Trophoblast cell (in vitro differentiated cells and primary cell): ENCODE measurements at places on chromosomes 1 and 21.

DNA sequence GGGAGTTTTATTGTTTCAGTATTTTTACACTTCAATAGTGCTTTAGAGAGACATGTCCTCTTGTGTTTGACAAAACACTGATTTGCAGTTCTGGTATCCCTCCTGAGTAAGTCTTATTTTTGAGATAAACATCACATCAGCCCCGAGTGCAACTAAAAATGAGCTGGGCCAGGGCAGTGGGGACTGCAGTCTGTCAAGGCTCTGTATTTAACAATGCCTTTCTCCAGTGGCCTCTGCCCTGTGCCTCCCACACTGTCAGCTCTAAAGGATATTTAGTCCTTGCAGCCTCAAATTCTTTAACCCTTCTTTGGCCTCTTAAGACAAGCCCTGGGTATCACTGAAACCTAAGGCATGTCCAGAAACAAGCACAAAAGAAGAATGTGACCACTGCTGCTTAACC lies 160.6 kb downstream of the ST6GALNAC5 start:
- DNase-seq, result no peak

GRCh38 chr1:38997901-38998190 lies 6.8 kb downstream of the AKIRIN1 start:
- no peak for DNase-seq

DNA sequence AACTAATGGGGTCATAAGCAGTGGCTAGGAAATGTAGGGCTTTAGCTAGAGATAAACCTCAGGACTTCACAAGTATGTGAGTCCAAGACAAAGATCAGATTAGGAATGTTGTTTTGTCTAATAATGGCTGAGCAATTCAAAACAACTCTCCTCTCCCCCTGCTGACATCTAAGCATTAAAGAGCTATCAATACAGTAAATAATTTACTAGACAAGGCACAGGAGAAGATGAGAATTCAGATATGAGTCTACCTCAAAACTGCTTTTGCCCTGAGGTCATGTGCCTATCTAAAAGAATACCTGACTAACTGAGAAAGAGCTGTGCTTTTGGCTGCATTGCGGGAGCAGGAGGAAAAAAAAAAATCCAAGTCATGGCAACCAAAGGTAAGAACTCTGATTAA lies 86.8 kb downstream of the SPATA17 start:
- peak; percentile 97 for DNase-seq

DNA sequence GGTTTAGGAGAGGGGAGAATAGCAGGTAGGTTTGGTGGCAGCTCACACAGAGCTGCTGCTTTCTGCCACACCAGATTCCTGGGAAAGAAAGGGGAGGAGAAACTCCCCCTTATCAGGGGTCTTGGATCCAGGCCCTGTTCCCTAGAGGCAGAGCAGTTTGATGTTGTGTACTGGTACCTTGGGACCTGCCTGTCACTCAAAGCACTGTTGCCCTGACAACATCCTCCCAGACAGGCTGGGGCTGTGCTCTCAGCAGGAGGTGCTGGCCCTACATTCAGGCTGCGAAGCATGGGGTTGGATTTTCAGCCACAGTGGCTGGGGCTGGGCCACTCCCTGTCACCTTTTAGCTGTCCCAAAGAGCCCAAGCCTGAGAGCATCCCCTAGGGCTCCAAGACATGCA lies 188.0 kb downstream of the GRIK3 start:
- no peak for DNase-seq

GRCh38 chr1:202805886-202806844 lies 2.1 kb downstream of the KDM5B start:
- DNase-seq, result no peak

DNA sequence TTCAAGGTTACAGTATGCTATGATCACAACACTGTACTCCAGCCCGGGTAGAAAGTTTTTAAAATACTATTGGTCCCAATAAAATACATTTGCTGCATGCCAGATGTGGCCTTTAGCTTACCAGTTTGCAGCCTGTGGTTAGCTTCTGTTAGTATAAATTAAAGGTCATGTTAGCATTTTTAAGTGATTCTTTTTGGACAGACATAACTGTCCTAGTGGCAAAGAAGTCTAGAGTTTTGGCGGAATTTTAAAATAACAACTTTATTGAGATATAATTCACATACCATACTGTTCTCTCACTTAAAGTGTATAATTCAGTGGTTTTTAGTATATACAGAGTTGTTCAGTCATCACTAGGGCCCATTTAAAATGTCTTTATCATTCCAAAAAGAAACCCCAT lies 24.3 kb upstream of the TMEM39B start:
- no peak for DNase-seq

GRCh38 chr1:21670059-21670881 lies 1.1 kb upstream of the RAP1GAP start:
- no peak for DNase-seq

DNA sequence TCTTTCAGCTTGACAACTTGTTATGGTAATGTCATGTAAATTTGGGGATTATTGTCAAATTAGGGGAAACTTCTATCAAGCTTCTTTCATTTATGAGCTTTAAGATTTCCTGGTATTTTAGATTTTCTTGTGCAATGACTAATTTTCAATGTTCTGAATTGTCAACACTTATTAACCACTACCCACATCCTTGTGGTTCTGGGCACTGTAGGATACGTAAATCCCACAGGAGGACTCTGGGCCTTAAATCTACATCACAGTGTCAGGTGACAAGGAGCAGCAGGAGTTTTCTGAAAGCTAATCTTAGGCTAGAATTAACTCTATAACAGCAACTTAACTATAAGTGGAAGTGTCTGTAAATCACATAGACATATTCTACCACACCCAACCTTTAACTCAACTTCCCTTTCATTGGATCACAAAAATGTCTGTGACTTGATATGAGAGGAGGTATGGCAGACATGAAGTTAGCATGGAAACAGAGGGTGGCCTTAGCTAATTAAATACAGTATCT lies 397.7 kb downstream of the HLX start:
- DNase-seq, result no peak

GRCh38 chr1:31593770-31594632 lies 17.7 kb downstream of the TINAGL1 start:
- DNase-seq, result peak; percentile 70

GRCh38 chr1:161244888-161245287 lies 6.9 kb upstream of the NR1I3 start:
- no peak for DNase-seq

DNA sequence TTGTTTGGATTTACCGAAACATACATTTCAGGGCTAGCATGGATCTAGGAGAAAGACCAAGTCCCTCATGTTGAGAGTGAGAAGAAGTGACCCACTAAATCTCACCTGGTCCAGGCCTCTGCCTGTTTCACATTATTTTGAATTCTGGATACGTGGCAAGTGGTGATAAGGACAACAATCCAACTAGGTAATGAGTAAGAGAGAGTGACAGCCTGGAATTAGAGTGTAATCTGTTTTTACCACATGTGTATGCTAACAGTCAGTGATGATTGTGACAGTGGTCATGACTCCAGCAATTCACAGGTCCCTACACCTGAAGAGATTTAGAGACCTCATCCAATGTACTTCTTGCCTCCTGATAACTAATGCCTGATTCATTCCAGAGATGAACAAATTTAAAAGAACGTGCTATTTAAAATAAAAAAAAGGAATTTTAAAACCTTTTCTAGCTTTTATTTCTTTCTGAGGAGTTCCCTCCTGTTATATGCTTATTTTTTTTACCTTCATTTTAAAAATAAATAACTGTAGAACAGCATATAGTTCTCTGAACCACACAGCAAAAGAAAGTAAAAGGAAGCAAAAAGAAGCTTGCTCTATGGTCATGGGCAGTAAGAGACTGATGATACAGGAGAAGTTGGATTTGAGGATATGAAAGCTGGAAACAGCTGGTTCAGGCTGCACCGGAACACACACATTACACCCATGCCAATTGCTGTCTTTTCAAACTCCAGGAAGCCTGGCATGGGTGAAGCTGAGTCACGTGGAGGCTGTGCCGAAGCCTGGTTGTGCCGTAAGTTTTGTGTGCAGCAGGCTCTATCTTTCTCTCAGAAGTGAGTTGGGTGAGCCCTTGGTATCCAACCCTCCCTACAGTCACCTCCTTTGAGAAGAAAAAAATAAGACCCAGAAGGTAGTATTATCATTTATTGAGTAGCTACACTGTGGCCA lies 14.7 kb downstream of the C1orf116 start:
- no peak for DNase-seq

DNA sequence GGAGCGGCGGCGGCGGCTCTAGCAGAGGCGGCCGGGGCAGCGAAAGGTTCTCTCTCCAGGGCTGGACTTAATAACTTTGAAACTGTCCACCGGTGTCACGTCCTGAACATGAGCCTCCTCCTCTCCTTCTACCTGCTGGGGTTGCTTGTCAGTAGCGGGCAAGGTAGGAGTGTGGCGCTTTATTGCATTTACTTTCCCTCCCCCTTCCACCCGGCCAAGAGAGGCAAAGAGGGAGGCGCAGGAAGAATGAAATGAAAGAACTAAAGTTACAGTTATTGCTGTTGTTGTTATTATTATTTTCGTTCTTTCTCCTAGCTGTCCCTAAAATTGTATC lies 214 bp downstream of the NCAM2 start:
- DNase-seq, result no peak

GRCh38 chr1:185819798-185820197 lies 85.6 kb downstream of the HMCN1 start:
- DNase-seq, result no peak

DNA sequence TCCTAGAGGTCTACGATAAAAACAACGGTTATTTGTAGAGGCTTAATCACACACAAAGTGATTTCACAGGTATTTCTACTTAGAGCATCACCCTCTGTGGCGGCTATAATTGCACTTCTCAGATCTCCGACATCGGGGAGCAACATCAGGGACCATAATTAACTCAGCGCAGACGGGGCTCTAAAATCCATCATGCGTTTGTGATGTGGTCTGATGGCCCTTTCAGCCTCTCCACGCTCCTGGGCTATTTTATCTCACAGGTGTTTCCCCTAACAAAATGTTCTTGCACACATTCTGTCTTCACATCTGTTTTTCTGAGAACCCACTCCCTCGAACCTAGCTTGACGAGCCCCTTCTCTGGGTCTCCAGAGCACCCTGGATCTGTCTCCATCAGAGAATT lies 146.3 kb upstream of the DUSP10 start:
- DNase-seq, result no peak

DNA sequence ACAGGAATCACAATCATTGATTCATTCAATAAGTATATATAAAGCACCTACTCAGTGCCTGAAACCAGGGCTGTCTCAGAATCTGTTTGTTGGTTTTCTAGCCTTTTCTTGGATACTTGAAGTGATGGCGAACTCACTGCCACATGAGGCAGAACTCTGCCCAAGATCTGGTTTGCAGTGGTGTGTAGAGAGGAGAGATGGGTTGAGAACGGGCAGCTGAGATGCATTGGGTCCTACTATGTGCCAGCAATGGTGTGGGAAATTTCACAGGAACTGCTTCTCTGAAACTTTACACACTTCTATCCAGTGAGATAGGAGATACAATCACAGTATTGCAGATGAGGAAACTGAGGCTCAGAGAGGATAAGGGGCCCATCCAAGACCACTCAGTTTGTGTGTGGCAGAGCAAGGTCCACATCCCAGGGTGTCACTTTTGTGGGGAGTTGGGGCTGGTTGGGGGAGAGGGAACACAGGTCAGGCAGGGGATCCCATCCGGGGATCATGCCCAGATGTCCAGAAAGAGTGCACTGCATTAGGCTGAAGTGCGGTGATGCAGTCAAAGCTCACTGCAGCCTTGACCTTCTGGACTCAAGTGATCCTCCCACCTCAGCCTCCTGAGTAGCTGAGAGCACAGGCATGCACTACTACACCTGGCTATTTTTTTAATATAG lies 83.7 kb upstream of the IFFO2 start:
- no peak for DNase-seq

GRCh38 chr1:81325397-81325796 lies 475.3 kb upstream of the ADGRL2 start:
- no peak for DNase-seq

GRCh38 chr1:97834899-97835298 lies 85.9 kb downstream of the DPYD start:
- DNase-seq, result no peak

GRCh38 chr1:164613176-164613575 lies 54.2 kb downstream of the PBX1 start:
- DNase-seq, result peak; percentile 11

GRCh38 chr1:228001738-228002535 lies 4.9 kb upstream of the WNT3A start:
- DNase-seq, result no peak

GRCh38 chr1:52503706-52504105 lies 49.2 kb downstream of the TUT4 start:
- no peak for DNase-seq

GRCh38 chr1:17539477-17540254 lies at the start of gene ARHGEF10L:
TSS of gene ARHGEF10L (plus strand) at chr1:17539698. CDS start at chr1:17580596, 40,898 bp downstream.
- DNase-seq, result peak; percentile 43

- DNase-seq, result no peak
Observed at GRCh38 chr1:90502194-90502593, 214.9 kb downstream of the BARHL2 start.

- DNase-seq, result no peak
Observed at GRCh38 chr1:155082301-155083051, 3.8 kb downstream of the EFNA3 start.

GRCh38 chr1:37479255-37480124 lies 5.1 kb downstream of the ZC3H12A start:
- peak; percentile 82 for DNase-seq

- no peak for DNase-seq
Observed at GRCh38 chr21:25503981-25504380, 103.3 kb downstream of the MRPL39 start.

DNA sequence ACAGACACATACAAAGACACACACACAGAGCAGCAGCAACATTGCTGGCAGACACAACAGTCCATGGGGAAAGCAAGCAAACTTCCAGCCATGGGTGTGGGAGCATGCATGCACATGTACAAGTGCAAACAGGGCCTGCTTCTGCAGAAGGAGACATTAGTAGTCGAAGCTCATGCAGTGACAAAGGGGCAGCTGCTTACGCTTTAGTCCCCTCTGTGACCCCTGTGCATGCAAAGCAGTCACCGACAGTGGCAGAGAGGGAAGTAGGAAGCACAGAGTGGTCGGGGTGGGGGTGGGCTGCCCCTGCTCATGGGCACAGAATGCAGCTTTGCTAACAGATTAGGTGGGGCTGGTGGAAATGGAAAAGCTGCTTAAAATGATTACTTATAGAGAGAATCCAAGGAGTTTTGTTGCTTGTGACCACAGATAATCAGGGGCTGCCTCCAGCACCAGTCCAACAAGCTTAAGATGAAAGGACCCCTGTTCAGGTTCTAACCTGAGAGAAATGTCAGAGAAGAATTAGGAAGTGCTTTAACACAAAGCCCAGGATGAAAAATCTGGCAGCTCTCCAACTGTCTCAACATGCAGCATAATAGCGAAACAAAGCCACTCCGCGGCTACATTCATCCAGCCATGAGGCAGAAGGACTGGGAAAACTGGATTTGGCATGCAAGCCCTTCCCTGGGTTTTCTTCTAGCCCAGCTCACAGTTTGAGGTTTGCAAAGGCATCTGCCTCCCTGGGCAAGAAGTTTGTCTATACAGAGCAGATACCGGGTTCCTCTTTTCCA lies 378.9 kb downstream of the KCNH1 start:
- DNase-seq, result peak; percentile 50

DNA sequence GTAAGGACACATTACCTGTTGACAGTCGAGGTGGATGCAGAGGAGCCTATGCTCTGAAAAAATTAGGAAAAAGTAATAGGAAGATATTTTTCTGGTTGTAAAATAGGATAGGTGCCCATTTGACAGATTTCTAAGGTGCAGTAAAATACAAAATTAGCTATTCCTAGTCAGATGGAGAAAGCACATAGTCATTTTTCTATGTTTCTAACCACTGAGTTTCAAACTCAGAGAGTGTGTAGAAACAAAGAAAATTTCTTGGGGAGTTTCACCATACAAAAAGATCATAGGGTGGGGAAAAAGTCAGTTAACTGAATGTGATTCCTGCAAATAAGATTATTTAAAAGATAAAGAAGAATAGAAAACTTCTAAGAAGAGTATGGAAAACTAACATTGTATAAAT lies 666.9 kb downstream of the KCNT2 start:
- no peak for DNase-seq

GRCh38 chr1:14689996-14690615 lies 91.6 kb downstream of the KAZN start:
- no peak for DNase-seq
